RCC 7860 (cell line): ENCODE measurements at places on chromosomes 2 and 18.

DNA sequence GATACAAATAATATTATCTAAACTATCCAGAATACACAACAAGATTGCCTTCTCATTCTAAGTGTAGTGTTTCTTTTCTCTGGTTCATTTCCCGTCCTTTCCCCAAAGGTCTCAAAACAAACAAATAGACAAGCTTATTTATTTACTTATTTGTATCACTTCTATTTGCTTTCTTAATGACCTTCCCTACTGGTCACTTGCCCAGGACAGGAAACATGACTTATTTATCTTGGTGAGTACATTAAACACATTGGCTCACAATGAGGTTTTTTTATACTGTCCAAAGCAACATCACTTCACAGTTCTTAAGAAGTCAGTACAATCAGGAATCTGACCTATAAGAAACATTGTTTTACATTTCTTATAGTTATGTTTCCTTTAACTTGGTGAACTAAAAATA is 123.3 kb upstream of the KYNU start:
- no peak for DNase-seq

- DNase-seq, result no peak
These were observed 142.0 kb downstream of the TSN start for GRCh38 chr2:121897335-121897970.

DNA sequence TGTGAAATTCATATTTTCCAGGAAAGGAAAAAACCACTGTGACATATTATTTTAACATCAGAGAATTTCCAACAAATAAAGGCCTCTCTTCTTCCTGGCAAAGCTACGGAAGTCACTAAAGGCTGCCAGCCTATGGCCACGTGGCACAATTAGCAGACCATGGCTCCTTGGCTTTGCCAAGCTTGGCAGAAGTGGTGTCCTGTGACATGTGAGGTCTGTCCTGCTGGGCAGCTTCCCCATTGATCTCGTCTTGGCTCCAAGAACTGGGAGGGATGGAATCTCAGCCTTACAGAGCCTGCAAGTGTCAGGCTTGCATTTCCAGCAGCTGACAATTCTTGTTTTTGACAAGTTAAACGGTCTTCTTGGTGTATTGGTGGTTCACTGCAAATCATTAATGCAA is 226.9 kb upstream of the THSD7B start:
- no peak for DNase-seq

GRCh38 chr2:160389875-160390274 is 103.7 kb downstream of the RBMS1 start:
- DNase-seq, result no peak

GRCh38 chr2:159169187-159169586 is 117.3 kb downstream of the WDSUB1 start:
- no peak for DNase-seq

DNA sequence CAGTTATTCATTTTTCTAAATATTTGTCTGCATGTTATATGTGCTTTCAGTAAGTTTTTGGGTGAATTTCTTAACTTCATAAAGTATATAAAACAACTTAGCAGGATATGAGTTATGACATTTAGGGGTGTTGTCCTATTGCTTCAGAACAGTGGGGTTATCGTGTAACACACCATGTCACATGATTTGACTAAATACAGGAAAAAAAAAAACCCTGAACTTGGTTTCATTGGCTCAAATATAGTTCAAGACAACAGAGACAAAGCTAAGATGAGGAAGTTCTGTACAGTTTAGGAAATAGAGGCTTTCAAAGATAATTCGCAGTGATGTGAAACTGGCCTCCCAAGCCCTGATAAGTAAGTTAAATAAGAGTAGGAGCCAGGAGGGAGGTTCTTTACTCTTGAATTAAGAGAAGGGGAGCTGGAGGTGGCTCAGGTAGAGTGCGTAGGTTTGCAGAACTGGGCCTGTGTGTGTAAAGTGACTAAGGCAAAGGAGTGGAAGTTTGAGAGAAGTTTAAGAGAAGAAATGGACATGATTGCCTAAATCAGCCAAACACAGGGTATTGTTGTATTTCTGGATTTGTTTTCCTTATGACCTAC is 53.9 kb downstream of the LIMS1 start:
- DNase-seq, result no peak

GRCh38 chr2:149027590-149028250 is 10.8 kb upstream of the LYPD6B start:
- no peak for DNase-seq

DNA sequence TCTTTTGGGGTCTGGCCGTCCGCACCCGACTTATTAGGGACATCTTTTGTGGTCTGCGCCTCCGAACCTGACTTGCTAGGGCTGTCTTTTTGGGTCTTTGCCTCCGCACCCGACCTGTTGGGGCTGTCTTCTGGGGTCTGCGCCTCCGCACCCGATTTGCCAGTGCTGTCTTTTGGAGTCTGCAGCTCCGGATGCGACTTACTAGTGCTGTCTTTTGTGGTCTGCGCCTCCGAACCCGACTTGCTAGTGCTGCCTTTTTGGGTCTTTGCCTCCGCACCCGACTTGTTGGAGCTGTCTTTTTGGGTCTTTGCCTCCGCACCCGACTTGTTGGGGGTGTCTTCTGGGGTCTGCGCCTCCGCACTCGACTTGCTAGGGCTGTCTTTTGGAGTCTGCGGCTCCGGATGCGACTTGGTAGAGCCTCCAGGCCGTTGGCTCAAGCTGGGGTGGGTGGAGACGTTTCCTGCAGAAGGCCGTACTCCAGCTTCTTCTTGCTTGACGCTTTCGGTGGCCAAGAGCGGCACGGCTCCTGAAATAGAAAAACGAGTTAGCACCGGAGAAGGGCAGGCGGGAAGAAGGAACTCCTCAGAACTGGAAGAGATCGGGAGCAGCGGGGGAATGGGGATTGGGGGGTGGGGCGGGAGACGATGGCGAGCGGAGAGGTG is 498 bp downstream of the TGOLN2 start:
- no peak for DNase-seq

- DNase-seq, result no peak
These were observed 2.3 kb upstream of the BCL11A start for GRCh38 chr2:60555783-60556139.

- DNase-seq, result peak; percentile 78
These were observed 70.8 kb upstream of the STK17B start for GRCh38 chr2:196242131-196242620.

GRCh38 chr2:200662727-200663126 is 76.9 kb downstream of the AOX1 start:
- DNase-seq, result peak; percentile 91

DNA sequence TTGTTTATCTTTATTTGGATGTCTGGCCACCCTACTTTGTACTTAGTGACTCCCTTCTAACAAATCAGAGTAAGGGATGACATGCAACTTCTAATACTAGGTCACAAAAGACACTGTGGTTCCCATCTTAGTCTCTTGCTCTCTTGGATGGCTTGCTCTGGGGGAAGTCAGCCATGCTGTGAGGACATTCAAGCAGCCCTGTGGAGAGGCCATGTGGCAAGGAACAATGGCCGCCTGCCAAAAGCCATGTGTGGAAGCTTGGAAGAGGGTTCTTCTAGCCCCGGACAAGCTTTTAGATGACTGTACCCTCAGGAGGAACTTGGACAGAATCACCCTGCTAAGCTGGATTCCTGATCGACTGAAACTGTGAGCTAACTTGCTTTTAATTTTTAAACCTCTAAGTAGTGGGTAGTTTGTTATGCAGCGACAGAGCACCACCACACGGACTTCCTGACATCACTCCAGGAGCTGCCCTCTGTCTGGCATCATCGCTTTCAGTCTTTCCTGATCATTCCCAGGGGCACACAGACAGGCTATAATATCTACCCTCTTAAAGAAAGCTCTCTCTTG is 116.8 kb upstream of the ODC1 start:
- DNase-seq, result no peak

DNA sequence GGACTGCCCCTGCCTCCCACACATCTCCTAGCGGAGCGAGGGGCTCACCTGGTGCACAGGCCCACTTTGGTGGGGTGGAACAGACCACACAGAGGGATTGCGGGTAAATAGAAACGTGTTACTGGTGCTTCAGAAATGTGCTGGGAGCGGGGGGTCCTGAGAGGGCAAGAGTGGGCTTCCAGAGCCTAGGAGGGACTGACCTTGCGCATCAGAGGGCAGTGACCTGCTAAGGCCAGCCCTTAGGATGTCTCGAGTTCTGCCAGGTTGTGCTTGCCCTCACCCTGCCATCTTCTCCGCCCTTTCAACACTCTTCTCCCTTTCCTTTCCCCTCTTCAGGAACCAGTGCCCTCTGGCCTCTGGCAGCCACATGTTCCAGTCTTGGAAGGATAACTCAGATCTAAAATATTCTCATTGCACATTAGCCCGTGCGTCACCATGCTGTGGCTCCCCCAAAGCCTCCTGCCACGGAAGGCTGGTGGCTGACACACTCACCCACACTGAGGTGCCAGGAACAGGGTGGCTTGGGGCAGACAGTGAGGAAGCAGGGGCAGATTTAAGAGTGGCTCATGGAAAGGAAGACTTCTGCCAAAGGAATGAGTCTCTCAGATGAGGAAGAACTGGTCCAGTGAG is 89.6 kb downstream of the MCFD2 start:
- peak; percentile 71 for DNase-seq

DNA sequence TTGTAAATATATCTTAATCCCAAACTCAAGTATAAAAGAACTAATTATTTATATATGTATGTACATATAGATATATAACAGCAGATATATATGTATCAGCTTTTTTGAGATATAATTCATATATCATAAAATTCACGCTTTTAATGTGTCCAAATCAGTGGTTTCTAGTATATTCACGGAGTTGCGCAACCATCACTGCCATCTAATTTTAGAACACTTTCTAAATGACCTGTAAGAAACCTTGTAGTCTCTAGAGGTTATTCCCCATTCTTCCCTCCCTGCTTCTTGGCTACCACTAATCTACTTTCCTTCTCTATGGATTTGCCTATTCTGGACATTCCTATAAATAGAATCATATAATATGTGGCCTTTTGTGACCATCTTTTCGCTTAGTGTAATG is 163.5 kb upstream of the TCF4 start:
- no peak for DNase-seq

DNA sequence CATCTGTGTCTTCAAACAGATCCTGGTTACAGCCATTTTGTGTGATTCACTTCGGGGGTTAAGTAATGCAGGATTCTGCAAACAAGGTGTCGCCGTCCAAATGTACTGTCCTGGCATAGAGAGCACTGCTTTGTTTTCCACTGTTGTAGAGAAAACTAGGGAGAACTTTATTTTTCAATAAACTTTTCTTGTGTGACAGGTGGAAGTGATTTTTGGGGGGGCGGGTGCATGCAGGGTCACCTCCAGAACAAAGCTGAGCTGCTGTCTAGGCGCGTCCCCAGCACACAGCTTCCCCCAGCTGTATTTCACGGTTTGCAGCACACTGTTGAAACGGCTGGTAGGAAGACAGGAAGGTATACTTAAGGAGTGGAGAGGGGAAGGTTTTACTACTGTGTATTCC is 200.6 kb downstream of the MGAT5 start:
- DNase-seq, result no peak

DNA sequence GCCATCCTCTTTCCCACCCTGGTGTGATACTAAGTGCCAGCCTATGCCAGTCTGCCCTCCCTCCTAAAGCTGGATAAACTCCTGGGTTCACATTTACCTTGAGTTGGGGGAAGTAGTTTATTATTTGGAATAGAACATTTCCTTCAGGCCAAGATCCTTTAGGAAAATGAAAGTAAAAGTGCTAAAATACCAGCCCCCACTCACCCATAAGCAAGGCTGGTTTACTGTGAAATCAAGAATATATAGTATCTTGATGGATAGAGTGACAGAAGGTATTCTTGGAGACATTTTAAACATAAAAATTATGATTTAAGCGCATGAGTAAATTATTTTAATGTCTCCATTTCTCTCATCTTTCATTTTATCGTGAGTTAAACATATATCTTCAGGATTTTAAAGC is 27.1 kb downstream of the ZNF532 start:
- no peak for DNase-seq

DNA sequence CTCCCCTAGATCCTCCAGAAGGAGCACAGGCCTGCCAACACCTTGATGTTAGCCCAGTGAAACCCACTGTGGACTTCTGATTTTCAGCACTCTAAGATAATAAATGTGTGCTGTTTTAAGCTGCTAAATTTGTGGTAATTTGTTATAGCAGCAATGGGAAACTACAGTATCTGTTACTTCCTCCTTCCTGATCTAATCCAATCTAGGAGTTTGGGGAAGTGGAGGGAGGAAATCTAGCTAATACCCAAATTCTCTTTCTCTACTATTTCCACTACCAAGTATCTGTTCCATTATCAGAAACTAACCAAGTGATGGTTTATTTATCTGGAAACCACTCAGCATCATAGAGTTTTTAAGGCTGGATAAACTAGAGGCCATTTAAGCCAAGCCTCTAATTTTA is 64.9 kb downstream of the AFF3 start:
- no peak for DNase-seq

- no peak for DNase-seq
These were observed 7.4 kb downstream of the SP9 start for GRCh38 chr2:174341995-174342685.

DNA sequence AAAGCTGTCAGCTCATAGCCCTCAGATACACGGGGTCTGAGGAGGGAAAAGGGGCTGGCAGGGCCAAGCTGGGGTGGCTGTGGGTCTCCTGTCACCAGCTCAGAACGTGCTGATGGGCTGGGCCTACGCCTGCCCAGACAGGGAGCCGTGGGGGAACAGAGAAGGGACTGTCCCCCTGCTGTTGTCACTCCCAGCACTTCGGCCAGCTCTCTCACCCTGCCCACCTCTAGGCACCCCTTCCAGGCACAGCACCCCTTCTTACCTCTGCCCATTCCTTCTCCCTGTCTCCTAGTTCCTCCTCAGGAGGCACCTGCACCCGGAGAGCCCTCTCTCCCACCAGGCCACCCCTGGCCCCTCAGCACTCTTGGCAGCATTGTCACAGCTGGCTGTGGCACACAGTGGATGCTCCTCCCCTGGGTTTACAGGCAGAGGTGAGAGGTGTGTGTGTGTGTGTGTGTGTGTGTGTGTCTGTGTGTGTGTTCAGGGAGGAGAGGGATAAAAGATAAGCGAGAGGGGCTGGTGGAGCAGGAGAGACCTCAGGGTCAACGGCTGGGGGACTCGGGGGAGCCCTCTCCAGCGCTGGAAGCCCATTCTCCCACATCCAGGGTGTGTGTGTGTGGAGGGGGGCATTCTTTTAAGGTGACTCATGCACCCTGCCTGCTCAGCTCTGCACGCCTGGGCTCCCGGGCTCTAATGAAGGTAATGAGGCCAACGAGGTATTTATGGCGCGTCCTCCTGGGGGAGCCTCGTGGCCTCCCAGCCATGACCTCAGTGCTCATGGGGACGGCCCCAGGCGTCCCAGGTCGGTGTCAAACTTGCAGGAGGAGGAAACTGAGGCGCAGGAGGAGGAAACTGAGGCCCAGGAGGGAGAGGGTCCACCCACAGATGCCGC is 66.1 kb upstream of the SMAD7 start:
- peak; percentile 94 for DNase-seq

- DNase-seq, result no peak
These were observed 56.8 kb upstream of the HS6ST1 start for GRCh38 chr2:128375454-128375853.
